ENCODE measurements at places on chromosomes 2 and 18. TPM values are rescaled to one million over a fixed set of nuclear protein-coding genes. Genes with fewer than 3 reads are reported as not detected.

Gene DAW1
- not detected for polyA plus RNA-seq

Gene STAT4
- polyA plus RNA-seq = 2.0 TPM

Gene STEAP3
- polyA plus RNA-seq = 10.9 TPM

Gene PFN4
- polyA plus RNA-seq = 0.59 TPM

Gene PROKR1
- not detected for polyA plus RNA-seq

Gene RAB6D
- polyA plus RNA-seq = 0.17 TPM

Gene TLX2
- 0.20 TPM for polyA plus RNA-seq

Gene VIT
- 0.20 TPM for polyA plus RNA-seq

Gene ERFE
- polyA plus RNA-seq = 34.0 TPM

Gene NGEF
- 33.4 TPM for polyA plus RNA-seq

Gene SPTBN1
- 128 TPM for polyA plus RNA-seq

Gene GTF2A1L
- polyA plus RNA-seq = not detected

Gene LYPD6B
- 0.22 TPM for polyA plus RNA-seq

Gene COL6A3
- 4.8 TPM for polyA plus RNA-seq

Gene SERPINB3
- polyA plus RNA-seq = not detected

Gene ASB18
- not detected for polyA plus RNA-seq

Gene CYP26B1
- polyA plus RNA-seq = 3.4 TPM

Gene FOXD4L1
- not detected for polyA plus RNA-seq

Gene DARS1
- polyA plus RNA-seq = 51.3 TPM

Gene NPHP1
- polyA plus RNA-seq = 3.6 TPM

Gene IL1F10
- not detected for polyA plus RNA-seq

Gene CFAP65
- polyA plus RNA-seq = 0.61 TPM

Gene SKOR2
- polyA plus RNA-seq = not detected

Gene CD302
- 3.7 TPM for polyA plus RNA-seq

Gene PLEKHA3
- 6.4 TPM for polyA plus RNA-seq

Gene GPR155
- 2.8 TPM for polyA plus RNA-seq

Gene KCNG2
- 0.20 TPM for polyA plus RNA-seq

Gene LRP1B
- 0.98 TPM for polyA plus RNA-seq

Gene ANTXR1
- polyA plus RNA-seq = 27.7 TPM

Gene AGBL5
- 70.8 TPM for polyA plus RNA-seq

Gene DNAH6
- not detected for polyA plus RNA-seq

Gene EN1
- not detected for polyA plus RNA-seq

Gene CABLES1
- 21.5 TPM for polyA plus RNA-seq

Gene RIT2
- 8.6 TPM for polyA plus RNA-seq

Gene LCT
- polyA plus RNA-seq = not detected

Gene PCARE
- not detected for polyA plus RNA-seq

Gene GMCL1
- polyA plus RNA-seq = 7.9 TPM

Gene IAH1
- 23.6 TPM for polyA plus RNA-seq

Gene HDAC4
- polyA plus RNA-seq = 8.5 TPM

Gene GALNT13
- polyA plus RNA-seq = 1.7 TPM

Gene HOXD9
- polyA plus RNA-seq = 8.9 TPM

Gene PAIP2B
- polyA plus RNA-seq = 19.4 TPM

Gene KIF5C
- polyA plus RNA-seq = 93.6 TPM

Gene SLC25A12
- 12.3 TPM for polyA plus RNA-seq

Measured in brain (organoid and tissue), 16 donors.